NK-92 treated with Interleukin-12 subunit alpha and Interleukin-12 subunit beta, amount 100 ng/mL, for 24 hours (cell line): ENCODE measurements at places on chromosomes 3 and 15.

DNA sequence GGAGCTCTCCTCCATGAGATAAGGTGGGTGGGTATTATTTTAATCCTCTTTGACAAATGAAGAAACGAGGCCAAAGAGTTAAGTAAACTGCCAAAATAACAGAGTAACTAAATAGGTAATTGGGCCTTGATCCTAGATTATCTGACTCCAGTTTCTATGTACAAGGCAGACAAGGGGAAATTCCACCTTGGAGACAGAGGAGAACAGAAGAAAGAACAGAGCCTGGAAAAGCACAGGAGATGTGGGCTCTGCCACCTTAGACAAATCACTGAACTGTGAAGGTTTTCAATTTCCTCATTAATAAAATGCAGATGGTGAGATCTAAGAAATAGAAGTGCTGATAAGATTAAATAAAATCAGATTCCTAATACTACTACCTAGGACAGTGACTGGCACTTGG is 310.2 kb upstream of the TLE3 start:
- DNase-seq: no peak

- DNase-seq: no peak
Measured at GRCh38 chr15:57064033-57064432, 145.6 kb downstream of the TCF12 start.

- DNase-seq: no peak
Measured at GRCh38 chr15:78850941-78851755, 21.5 kb upstream of the MORF4L1 start.

GRCh38 chr15:61364871-61365270 is 135.8 kb upstream of the RORA start:
- DNase-seq: no peak

- DNase-seq: no peak
Measured at GRCh38 chr3:41881233-41881821, 80.6 kb downstream of the ULK4 start.

DNA sequence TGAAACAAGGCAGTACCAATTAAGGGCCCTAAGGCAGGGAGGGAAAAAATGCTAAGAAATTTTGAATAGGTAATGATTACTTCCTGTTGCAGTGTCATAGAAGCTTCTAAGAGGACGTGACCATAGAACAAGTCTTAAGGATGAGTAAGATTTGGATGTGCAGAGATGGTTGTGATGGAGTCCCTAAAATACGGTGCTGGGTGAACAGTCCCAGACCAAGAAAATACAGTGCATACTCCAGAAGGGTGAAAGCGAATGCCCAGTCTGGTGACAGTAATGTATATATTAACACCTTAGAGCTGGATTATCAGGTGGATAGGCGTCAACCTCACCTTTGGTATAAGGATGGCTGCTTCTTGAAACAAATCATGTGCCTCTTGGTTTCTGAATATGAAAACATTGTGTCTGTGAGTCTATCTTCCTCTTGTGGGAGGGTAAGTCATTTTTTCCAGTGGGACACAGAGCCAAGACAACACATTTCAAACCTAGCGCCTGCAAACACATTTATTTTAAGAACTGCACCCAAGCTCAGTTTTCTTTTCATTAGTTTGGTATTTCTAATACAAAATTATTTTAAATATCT is 101.2 kb upstream of the TP63 start:
- no peak for DNase-seq

- peak; percentile 10 for DNase-seq
Measured at GRCh38 chr3:25582242-25582641, 82.5 kb downstream of the TOP2B start.

- peak; percentile 73 for DNase-seq
Measured at GRCh38 chr15:91348752-91349500, 248.9 kb downstream of the SV2B start.

GRCh38 chr3:46080969-46081345 is 53.7 kb upstream of the XCR1 start:
- no peak for DNase-seq

- no peak for DNase-seq
Measured at GRCh38 chr3:45215466-45215865, 10.6 kb downstream of the TMEM158 start.

DNA sequence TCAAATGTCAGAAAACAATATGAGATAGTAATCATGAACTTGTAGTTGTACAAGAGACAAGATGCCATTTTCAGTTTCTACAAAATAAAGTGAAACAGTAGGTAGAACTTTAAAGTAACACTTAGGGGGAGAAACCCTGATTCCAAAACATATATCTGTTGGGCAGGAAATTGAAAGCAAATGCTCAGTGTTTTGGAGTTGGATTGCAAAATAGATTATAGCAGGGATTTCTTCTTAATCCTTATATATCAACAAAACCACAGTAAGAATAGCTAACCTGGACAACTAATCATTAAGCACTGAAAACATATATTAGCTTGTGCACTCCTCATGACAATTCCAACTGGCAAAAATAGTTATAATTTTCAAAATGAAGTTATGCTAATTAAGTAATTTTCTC is 46.9 kb downstream of the COMMD2 start:
- DNase-seq: no peak

GRCh38 chr3:178297740-178298139 is 238.5 kb upstream of the KCNMB2 start:
- no peak for DNase-seq

GRCh38 chr3:9097495-9097894 is 134.2 kb upstream of the RAD18 start:
- no peak for DNase-seq

DNA sequence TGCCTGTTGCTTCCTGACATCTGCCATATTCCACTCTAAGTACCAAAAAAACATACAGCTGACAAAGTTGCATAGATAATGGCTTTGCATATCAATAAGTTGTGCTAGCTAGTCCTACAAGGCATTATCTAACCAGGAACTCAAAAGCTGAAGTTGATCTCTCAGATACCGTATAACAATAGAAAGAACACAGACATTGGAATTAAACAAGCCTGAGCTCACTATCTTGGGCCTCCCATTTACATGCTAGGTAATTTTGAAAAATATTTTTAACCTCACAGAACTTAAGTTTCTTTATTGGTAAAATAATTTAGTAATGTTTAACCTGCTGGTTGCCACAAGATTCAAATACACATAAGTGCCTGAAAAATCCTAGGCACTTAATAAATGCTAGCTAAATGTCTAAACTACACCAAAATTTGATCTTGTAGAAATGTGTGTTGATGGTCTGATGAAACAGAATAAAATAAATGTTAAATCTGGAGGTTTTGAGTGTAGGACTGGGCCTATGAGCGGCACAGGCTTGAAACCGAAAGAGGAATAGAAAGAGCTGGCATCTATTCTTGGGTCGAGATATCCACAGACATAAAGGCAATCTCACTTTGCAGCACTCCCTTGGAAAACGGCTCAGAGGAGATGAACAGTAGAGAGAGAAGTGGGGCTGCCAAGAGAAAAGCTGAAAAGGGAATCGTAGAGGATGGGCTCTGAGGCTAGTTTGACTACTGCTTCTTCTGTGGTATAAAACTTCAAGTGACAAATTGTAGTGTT is 29.9 kb upstream of the TTC14 start:
- no peak for DNase-seq

- no peak for DNase-seq
Measured at GRCh38 chr3:30017901-30018300, 588.5 kb upstream of the TGFBR2 start.

- DNase-seq: no peak
Measured at GRCh38 chr3:139839659-139840058, 95.3 kb upstream of the CLSTN2 start.

DNA sequence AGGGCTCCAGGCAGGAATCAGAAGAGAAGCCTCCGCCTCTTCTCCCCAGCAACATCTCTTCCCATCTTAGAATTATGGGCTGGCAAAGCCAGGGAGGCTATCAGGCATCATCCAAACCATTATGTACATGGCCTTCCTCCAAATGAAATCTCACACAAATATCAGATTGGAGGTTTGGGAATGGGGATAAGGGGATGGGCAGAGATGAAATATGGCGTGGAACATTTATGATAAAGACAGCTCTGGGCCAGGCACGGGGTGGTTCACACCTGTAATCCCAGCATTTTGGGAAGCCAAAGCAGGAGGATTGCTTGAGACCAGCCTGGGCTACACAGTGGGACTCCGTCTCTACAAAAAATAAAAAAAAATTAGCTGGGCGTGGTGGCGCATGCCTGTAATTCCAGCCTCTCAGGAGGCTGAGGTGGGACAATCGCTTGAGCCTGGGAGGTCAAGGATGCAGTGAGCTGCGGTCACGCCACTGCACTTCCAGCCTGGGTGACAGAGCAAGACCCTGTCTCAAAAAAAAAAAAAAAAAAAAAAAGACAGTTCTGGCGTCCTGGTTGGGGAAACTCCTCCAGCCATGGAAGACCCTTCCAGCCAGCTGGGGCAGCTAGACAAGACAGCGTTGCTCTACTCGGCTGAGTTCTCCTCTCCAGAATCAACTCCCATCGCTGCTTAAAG is 36.6 kb downstream of the CPN2 start:
- no peak for DNase-seq

DNA sequence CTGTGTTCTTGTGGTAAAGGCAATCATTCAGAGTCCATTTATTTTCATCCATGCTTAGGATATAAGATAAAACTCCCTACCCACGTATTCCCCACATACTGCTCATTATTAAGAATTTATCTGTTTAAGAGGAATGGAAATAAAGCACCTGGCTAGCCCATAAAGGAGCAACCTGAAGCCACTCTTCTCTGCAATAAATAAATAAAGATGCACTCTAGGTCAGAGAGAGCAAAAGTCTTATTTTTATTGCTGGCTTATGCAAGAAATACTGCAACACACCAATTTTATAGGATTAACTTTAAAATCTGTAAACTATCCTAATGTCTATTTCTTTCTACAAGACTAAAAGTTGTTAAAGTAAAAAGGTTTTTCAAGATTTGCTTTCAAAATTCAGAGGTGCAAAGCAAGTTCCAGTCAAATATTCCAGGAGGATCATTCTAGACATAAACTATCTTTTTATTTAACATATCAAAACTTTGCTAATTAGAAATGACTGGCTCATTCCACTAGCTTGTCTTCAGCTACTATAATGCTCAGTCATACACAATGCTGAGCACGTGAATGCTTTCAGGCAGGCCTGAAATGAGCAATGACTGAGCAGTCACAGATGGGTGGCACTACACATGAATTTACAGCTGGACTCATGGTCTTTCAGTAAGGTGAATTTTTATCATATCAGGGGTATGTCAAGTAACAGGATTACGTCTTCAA is 7.1 kb downstream of the TJP1 start:
- DNase-seq: no peak

GRCh38 chr3:81048058-81048665 is 713.3 kb downstream of the GBE1 start:
- DNase-seq: no peak

- no peak for DNase-seq
Measured at GRCh38 chr3:31589228-31589627, 56.5 kb downstream of the STT3B start.

GRCh38 chr3:37640636-37641375 is 220.9 kb upstream of the CTDSPL start:
- no peak for DNase-seq

- no peak for DNase-seq
Measured at GRCh38 chr15:80893777-80894176, 95.8 kb downstream of the MESD start.

DNA sequence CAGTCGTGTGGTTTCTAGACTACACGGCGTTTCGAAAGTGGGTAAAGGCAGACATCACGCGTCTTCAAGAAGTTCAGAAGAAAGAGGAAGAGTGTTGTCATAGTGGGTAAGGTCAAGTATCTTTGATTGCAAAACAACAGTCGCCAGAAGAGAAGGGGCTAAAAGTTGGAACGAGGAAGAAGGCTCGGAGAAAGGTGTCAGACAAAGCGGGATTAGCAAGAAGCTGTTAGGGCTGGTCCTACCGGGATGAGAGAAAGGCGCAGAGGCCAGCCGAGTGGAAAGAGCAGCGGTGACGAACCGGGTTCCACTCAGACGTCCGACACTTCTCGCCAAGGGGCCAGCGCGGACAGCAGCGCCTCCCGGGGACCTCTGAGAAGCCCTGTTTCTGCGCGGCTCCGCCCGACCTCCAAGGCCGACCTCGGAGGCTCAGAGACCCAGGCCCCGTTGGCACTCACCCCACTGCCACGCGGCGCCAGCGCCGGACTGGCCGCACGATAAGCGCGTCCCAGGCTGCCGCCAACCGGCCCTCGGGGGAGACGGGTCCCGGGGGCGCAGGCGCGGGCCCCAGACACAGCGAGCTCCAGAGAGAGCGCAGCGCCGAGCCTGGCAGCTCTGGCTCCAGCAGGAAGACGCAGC is 436 bp downstream of the ADPGK start:
- peak; percentile 82 for DNase-seq

DNA sequence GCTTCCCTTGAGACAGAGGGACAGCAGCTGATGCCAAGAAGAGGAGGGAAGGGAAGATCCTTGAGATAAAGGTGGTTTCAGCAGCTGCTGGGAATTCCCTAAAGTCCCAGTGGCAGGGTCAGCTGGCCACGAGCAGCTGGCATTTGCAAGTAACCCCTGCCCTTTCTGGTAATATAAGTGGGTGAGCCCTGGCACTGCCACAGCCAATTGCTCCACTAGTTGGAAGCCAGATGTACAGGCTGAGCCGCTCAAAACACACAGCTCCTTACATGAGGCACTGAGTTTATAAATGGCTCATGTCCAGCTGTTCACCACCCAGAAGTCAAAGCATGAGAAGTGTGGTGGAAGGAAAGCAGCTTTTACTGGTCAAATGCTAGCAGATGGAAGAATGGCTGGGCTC is 35.4 kb downstream of the PRR20G start:
- DNase-seq: no peak

DNA sequence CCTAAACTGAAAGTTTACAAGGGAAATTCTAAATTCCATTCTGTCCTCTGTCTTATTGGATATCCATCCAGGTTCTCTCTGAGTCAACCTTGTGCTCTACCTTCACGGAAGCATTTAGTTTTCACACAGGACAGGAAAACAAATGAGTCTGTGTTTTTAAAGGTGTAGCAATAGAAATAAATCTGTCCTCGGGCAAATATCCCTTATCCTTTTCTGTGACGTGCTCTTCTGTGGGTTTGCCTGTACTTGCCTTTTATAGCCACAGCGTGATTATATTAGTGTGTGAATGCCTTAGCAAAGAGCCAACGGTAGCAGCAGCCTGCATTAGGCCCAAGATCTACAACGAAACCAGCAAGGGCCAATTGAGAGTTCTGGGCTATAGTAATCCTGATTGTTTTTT is 127.2 kb upstream of the PLSCR5 start:
- DNase-seq: no peak

GRCh38 chr3:194095464-194095863 is 40.5 kb upstream of the HES1 start:
- DNase-seq: no peak

DNA sequence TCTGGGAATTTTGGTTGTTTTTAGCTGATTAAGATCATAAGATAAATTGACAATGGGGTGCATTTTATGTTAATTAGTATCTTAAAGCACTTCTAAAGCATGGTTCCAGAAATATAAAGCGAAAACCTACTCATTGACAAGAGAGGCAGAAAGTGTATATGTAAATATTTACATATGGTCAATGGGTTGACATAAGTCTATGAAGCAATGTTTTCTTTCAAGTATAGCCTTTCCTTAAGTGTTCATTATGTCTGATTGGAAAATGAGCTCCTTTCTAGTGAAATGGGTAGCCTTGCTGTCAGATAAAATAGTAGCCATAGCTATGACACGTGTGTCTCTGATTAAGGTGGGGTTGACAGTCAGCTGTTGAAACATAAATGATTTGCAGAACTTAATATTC is 365.2 kb upstream of the AGTR1 start:
- no peak for DNase-seq
